ENCODE measurements at places on chromosomes 2 and 18.

DNA sequence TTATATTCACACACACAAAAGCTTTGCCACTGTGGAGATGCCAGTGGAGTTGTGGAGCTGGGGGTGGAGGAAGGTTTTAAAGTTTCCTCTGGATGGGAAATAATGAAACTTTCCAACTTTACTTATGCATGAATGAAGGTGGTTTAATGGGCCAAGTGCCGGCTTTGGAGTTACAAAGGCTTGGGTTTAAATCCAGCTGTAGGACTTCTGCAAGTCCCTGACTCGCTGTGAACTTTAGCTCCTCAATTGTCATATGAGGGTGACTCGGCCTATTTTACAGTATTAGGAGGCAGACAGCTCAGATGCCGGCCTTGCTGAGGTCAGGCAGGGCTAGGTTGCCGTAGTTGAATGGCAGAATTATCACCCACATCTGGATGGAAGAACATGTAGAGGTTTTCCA lies 415.8 kb upstream of the TRIB2 start:
- DNase-seq, result no peak

DNA sequence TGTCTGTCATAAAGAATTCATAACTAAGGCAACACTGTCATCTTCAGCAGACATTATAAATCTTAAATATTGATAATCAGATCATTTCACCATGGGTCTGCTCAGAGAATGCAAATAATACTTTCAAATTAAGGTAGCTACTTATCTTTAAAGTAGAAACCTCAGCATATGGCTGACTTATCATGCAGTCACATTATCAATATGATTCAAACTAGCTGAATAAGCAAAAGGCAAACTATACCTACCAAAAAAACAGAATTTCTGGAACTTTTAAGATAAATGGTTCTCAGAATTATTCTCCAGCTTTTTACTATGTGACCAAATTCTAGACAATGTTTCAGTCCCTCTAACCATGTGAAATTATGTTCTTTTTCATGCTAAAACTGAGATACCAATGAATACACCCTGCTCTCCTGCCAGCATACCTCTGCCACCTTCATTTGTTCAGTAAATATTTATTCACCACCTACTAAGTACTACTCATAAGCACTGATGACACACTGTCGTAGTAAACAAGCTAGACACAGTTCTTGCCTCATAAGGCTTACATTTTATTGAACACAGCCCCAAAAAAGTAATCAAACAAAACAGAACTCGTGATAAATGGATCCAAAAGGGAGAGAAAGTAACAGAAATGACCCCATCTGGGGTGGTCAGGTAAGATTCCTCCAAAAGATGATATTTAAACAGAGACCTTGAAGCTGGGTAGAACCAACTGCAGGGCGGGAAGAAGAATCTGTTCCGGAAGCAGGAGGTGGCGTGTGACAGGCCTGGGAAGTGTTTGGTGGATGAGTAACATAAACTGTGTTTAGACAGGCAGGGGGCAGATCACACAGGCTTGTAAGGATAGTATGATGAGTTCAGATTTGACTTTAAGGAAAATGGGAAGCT lies 17.7 kb downstream of the SPIRE1 start:
- no peak for DNase-seq

- DNase-seq, result no peak
Observed at GRCh38 chr2:205730701-205731582, 48.6 kb downstream of the NRP2 start.

DNA sequence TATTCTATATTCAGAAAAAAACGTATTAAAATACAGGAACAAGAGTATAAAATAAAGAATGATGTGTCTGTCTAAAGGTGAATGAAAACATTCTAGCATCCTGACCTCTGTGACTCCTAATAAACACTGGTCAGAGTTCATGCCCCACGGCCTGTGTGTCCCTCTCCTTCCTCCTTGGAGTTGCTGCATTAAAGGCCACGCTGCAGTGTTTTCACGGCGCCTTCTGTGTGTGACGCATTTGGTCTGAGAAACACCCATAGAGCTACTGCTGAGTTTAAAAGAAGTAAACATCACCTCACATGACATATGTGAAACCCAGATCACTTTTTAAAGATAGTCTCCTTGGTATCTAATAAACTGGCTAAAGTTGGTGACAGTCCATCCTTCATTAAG lies 90.5 kb downstream of the ITGB1BP1 start:
- DNase-seq, result no peak

DNA sequence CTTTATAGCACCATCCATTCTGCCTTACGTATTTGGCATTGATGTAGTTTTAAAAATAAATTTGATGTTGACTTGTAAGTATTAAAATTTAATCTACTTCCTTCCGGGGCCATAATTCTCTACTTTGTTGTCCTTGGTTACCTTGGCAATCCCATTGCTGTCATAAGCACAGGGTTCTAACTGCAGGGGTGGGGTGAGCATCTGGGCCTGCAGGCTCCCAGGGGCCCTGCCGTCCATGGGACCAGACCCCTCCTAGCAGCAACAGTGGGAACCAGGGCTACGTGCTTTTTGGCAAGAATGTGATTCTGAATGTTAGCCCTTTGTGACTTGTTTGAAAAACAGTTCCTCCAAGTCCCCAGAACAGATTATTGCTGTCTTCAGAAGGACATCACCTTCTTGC lies 4.9 kb downstream of the ASAP2 start:
- DNase-seq, result no peak

DNA sequence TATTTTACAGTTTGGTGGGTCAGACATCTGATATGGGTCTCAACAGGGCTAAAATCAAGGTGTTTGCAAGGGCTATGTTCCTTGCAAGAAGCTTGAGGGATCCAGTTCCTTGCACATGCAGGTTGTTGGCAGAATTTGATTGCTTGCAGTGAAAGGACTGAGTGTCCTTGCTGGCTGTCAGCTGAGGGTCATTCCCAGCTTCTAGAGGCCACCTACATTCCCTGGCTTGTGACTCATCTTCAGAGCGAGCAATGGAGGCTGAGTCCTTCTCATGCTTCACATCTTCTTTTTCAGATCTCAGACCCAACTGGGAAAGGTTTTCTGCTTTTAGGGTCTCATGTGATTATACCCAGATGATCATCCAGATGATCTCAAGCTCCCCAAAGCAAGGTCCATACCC lies 12.4 kb downstream of the MEX3C start:
- DNase-seq, result no peak

GRCh38 chr18:9403795-9404564 lies 69.4 kb downstream of the TWSG1 start:
- DNase-seq, result no peak

DNA sequence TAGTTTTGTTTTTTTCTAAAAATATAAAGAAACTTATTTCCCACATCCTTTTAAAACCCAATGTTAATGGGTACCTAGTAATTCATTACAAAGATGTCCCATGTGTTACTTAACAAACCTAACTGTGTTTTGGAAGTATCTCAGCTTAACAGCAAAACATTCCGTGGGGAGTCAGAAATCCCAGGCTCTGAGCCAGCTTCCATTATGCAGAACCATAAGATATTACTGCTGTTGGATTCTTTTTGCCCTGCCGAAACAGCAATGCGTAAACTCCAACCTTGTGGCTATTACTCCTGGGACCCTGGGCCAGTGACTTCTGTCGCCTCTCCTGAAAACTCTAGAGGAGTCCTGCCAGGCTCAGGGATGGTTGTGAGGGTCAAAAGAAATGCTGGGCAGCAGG lies 174.1 kb downstream of the UXS1 start:
- no peak for DNase-seq

DNA sequence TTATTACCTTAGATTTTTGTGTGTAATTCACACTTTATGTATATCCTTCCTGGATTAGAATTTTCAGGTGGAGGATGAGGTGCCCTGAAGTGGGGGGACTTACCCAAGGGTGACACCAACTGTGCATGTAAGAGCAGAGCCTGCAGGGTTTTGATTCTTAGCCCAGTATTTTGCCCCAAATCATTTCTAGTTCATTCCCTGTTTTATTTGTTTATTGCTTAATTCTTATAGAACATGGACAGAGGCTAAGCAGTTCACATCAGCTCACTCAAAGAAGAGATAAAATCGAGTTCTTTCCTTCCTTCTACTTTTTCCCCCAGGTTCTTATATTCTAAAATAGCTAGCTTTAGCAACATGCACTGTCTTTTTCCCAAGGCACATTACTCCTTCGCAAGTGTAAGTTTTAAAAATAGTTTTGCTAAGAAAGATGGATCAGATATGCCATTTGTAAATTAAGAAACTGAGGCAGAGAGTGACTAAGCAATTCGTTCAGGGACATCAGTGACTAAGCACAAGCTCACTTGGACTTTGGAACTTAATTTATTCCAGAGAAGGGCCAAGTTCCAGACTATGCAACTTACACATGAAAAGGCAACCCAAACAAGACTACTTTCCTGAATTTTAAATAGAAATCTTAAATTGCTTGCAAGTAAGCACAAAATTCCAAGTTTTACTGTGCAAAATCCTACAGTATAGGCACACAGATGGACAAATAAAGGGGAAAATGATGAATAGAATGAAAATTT lies 427.9 kb upstream of the POU3F3 start:
- DNase-seq, result no peak

GRCh38 chr2:151729415-151729811 lies 4.9 kb downstream of the NEB start:
- no peak for DNase-seq

DNA sequence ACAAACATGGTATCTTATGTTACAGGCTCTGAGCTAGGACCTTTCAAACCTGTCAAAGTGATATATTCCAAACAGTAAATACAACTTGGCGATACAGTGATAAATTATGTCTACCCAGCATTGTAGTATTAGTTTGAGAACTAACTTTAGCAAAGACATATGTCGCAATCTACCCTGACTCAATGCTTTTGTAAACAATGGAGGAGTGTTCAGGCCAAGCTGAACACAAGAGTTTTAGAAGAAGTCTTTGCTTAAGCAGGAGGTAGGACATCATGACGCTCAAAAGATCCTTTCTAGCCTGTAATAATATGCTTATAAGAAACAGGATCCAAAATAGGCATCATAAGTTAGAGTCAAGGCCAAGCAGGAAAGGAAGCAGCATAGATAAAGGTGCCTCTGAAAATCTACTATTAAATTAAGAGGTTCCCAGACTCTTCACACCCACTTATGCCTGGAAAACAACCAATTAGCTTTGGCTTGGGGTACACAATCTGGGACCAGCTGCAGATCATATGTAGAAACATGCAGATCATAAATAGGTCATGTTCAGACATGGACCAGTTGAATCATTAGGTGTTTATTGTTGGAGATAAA lies 132.5 kb downstream of the CSRNP3 start:
- DNase-seq, result no peak

DNA sequence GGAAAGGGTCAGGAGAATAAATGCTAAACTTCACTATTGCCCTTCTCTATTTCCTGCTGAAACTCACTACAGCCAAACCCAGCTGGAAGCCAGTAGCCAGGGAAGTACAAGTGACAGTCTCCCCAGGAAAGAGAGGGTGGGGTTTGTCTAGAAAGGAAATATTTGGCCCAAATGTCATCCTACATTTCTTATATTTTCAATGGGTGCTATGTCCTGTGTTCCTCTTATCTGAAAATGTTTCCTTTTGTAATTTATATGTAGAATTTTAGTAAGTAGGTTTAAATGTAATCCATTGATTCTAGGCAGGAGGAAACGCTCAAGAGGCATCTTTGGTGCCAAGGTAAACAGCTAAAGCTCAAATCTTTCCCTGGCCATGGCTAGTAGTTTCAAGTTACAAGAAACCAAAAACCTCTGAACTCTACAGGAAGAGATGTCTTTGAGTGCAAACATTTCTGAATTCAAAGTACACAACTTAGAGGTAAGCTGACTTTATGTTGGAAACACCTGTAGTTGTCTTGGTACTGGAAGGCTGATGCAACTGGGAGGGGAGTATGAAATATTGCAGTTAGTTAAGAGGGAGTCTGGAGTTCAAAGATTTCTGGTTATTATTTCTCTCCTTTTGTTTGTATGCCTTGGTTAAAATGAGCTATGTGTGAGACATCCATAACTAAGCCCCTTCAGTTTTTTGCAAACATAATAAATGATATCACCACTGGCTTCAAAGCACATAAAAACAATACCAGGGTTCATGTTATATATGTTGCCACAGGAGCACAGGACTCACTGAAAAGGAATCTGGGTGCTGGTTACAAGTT lies 356.1 kb upstream of the ZC3H15 start:
- no peak for DNase-seq

DNA sequence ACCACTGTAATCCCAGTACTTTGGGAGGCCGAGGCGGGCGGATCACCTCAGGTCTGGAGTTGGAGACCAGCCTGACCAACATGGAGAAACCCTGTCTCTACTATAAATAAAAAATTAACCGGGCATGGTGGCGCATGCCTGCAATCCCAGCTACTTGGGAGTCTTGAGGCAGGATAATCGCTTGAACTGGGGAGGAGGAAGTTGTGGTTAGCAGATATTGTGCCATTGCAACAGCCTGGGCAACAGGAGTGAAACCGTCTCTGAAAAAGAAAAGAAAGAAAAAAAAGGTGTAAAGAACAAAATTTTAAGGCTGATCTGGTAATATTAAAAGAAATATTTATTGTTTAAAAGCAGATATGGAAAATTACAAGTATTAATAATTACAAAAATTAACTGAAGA lies 29.7 kb downstream of the ZNF804A start:
- no peak for DNase-seq

- no peak for DNase-seq
Observed at GRCh38 chr2:207417301-207417718, 112.5 kb upstream of the CREB1 start.

GRCh38 chr2:138182937-138183312 lies 218.7 kb downstream of the HNMT start:
- no peak for DNase-seq

- DNase-seq, result no peak
Observed at GRCh38 chr2:46171411-46171953, 125.7 kb upstream of the EPAS1 start.

- DNase-seq, result no peak
Observed at GRCh38 chr2:5387406-5387805, 304.8 kb upstream of the SOX11 start.

DNA sequence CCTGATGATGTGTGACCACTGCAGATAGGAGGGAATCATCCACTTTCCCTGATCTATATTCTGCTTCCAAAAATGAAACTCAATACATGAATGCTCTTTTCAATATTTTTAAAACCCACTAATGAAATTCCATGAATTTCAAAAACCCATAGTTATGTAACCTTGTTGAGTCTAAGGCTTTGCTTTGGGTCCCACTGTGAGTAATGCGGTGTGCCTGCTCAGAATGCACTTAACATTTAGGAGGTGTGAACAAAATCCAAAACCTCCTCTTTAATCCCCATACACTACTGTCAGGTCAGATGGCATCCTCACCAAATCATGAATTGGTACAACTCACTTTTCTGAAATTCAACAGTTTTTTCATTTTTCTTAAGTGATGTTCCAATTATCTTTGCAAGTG lies 50.4 kb downstream of the CCDC93 start:
- DNase-seq, result no peak

DNA sequence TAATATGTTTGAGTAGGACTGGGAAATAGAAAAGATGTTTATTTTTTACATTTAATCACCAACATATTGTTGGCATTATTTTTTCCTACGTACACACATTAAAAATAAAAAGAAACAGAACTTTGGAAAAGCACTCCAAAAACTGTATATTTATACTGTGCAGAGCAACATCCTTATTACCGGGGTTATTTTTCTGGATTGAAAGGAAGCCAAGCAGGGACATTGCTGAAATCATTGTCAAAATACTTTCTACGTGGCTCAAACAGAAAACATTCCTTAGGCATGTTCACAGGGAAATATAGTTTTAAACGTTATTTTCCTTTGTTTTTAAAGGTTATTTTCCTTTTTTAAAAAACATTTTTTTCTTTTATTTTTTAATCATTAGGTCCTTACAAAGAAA lies 315.0 kb upstream of the SMIM21 start:
- no peak for DNase-seq
